Right atrium auricular region (tissue), 2 donors: ENCODE measurements at places on chromosomes 12 and 14. TPM values are rescaled to one million over a fixed set of nuclear protein-coding genes. Genes with fewer than 3 reads are reported as not detected.

The TAS2R13 gene
- total RNA-seq = 0.24 TPM

The TAS2R19 gene
- 0.89 TPM for total RNA-seq

The SLC25A47 gene
- total RNA-seq = not detected

The C12orf42 gene
- not detected for total RNA-seq

The AMDHD1 gene
- 1.3 TPM for total RNA-seq
